ENCODE measurements at places on chromosomes 13 and 19.

- DNase-seq = no peak
Measured at GRCh38 chr13:30266756-30267155, 40.6 kb downstream of the KATNAL1 start.

DNA sequence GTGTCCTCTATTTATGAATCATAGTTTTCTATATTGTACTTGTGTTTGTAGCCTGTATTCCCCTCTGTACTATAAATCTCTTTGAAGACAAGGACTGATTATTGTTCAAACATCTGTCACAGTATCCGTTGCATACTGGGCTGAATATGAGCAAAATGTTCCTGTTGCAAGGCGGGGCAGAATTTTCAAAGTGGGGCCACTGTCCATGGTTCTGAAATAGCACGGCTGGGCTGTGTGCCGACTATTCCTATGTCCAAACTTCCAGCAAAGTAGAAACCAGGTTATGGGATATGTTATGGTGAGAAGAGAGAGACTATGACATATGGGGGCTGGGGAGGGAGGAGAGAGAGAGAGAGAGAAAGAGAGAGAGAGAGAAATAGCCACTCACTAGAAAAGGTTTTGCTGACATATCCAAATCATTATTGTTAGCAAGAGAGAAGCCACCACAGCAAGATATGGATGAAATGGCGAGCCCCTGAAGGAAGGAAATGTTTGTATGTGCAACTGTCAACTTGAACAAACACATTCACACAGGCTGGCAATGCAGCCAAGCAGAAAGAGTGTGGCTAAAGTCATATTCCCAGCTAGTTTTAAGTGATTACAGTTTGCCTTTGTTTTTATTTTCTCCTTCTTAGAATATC, 107.0 kb upstream of the GPR12 start:
- DNase-seq = no peak

GRCh38 chr19:30227012-30227621, 145.1 kb upstream of the ZNF536 start:
- DNase-seq = no peak

DNA sequence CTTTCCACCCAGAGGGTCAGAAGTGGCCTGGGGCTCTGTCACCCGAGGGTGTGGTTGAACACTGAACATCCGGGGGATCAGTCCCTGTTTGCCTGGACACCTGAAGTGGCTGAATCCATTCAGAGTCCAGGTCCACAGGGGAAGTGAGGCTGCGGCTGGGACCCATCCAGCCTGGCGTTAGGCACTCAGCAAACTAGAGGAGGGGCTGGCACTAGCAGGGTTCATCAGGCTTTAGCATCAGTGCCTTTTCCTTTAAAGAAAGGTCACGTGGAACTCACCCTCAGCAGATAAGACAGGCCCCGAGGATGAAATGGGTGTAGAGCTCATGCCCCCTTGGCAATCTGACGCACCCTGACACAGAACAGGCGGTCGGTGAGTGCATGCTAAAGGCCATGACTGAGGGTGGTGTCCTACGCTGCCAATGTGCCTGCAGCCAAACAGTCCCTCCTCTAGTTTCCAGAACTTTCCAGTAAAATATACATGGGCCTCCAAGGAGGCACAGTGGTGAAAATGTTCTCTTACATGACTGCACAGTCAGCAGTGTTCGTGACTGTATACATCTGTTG, 72.4 kb upstream of the ARHGEF7 start:
- no peak for DNase-seq

GRCh38 chr13:109693213-109693612, 93.2 kb downstream of the IRS2 start:
- no peak for DNase-seq

DNA sequence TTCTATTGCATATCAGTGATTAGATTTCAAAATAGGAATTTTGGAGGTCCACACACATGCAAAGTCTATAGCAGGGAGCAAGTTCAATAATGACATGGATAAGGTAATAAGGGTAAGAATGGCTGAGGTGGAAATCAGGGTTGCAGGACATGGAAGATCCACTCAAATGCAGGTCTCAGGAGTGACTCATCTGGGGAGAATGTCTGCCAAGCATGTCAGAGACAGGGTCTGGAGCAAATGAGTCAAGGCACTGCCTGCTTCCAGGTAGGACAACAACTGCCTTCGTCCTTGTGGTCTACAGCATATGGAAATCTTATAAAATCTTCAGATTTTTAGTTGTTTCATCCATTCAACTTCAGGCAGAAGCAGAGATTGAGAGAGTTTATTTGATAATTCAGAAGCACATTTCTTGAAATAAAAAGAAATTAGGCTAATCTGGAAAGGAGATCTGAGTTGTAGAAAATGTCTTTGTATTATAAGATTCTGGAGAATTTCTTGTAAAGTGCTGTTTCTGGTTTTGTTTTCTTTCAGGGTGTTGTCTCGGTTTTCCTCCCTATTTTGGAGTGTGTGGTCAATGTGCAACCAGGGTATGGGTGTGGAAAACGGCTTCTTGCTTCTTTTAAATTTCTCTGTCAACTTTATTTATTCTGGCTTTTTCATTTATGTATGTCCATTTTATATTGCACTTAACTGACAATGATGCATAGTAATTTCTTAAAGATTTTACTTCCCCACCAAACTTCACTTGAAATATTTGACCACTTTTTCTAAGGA, 748.8 kb downstream of the LIG4 start:
- DNase-seq = no peak
